ENCODE measurements at places on chromosomes 1 and 21.

DNA sequence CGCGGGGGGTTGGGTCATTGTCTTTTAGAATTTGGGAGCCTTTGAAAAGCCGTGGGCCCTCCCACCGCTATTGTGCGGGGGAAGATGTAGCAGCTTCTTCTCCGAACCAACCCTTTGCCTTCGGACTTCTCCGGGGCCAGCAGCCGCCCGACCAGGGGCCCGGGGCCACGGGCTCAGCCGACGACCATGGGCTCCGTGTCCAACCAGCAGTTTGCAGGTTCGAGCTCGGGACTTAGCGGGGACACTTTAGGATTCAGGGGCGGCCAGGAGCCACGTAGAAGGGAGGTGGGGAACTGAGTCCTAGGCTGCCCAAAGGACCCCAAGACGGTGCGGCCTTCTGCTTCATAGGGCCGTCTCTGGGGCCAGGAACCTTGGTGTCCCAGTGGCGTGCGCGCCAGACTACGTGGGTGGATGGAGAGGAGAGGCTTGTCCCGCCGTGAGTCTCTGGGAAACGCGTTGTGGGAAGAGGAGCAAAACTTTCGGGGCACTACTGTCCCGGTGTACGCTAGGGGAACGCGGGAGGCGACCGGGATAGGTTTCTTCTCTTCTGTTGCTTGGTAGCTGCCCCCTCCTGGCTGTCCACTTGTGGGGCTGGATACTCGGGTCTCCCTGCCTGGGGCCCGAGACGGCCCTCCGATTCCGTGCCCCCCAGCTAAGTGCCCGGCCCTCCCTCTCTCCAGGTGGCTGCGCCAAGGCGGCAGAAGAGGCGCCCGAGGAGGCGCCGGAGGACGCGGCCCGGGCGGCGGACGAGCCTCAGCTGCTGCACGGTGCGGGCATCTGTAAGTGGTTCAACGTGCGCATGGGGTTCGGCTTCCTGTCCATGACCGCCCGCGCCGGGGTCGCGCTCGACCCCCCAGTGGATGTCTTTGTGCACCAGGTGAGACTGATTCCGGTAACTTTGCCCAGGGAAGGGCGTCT lies at the start of gene LIN28A:
LIN28A (plus strand) TSS at position 112 of the 918 bp plus-strand sequence; CDS start at position 187, 75 bp downstream.
- no peak for DNase-seq

DNA sequence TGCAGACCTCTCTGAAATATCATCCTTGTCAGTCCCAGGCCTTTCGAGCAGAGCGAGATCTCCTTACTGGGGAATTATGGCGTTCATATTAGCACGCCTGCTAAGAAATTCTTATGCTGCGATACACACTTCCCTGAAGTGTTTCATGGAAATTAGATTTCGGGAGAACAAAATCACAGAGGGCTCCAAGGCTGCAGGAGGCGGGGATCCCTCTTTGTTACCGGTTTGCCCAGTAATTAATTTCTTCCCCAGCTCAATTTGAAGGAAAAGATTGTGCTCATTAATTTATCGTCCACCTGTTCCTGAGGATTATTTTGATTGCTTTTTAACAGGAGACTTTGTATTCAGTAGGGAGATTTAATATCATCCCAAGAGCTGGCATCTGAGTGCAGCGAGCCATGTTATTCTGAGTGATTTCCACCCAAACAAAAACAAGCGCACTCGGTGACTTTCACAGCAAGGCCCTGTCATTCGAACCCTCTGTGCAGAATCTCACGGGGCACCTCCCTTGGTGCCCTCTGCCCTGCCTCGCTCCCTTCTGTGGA lies 202.3 kb upstream of the GALNT2 start:
- DNase-seq: no peak

DNA sequence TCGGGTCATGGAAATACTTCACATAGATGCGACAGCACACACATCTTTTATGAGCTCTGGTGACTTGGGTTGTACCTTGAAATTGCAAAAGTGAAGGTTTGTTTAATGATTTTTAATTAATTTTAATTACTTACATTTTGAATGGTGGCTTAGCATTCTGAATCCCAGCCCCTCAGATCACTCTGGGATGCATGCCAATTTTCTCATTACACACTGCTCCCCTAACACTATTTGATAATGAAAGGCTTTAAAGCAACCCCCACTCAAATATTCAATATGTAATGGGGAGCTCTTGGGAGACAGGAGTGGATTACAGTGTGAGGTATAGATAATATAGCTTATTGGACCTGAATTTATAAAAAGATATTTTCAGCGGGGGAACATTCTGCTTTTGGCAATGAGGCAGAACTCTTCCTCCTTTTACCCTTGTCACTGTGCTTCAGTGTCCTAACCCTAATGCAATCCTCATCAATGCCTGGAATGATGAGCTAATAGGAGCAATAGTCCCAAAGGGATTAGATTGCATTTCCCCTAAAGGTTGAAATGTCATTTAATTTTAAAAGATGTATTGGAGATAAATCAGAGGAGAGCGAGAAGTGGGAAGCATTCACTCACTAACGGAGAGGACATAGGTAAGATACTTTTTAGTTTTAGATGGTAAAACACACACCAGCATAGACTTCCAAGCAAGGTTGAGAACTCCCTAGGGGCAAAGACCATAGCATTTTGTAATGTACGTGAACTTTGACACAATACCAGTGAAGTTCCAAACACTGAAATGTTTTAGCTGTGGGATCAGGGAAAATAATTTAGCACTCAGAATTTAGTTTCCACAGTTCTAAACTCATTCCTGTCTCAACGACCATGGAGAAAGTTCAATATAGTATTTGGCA lies 384.1 kb upstream of the PLXNA2 start:
- DNase-seq: no peak

DNA sequence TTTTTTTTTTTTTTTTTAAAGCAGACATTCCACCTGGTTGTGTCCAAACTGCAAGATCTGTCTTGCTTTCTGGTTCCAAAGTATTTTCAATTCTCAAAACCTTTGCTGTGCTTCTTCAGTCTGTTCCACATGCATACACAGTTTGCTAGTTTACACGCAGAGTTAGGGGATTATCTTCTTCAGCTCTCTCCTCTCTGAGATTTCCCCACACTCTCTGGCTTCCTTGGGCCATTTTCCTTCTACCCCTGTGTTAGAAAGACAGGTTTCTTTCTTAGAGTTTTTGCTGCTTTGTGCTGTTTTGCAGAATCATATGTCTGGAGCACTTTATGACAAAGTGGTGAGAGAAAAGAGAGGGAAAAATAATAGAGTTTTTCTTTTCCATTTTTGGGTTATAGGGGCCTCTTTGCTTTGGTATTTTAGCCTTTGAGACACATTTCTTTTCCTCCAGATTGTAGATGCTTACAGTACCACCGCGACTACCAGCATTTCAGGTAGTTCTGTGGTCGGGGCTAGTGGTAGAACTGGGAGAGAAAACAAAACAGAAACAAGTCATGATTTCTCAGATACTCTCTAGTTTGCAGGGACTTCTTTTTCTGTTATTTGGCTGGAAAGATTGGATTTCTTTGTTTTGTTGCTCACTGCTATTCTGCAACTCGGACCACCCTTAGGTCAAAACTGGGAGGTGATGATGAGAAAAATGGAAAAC lies 66.3 kb downstream of the RABGAP1L start:
- no peak for DNase-seq

GRCh38 chr1:161216945-161217712 lies 2.0 kb downstream of the FCER1G start:
- DNase-seq: no peak

- no peak for DNase-seq
Measured at GRCh38 chr21:43613755-43614638, 45.3 kb downstream of the HSF2BP start.

GRCh38 chr1:42168391-42168670 lies 3.8 kb upstream of the GUCA2A start:
- no peak for DNase-seq

DNA sequence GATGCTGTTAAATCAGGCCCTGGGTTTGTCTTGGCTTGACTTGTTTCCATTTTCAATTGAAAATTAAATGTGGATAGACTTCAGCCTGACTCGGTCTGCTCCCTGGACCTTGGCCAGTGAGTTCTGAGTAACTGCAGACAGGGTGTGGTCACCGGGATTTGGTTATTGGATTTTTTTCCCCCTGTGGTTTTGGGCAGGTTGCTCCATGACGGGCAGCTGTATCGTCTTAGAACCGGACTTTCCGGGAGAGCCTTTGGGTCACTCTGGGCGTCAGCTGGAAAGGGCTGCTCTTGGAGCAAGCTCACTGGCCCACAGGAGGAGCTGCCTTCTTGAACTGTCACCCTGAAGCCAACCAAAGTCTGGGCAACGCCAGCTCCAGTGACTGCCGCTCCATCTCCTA lies 75.0 kb downstream of the CLIC6 start:
- no peak for DNase-seq

GRCh38 chr1:240385551-240385950 lies 226.4 kb downstream of the GREM2 start:
- DNase-seq: no peak

- no peak for DNase-seq
Measured at GRCh38 chr1:15358565-15359133, 51.0 kb upstream of the EFHD2 start.

DNA sequence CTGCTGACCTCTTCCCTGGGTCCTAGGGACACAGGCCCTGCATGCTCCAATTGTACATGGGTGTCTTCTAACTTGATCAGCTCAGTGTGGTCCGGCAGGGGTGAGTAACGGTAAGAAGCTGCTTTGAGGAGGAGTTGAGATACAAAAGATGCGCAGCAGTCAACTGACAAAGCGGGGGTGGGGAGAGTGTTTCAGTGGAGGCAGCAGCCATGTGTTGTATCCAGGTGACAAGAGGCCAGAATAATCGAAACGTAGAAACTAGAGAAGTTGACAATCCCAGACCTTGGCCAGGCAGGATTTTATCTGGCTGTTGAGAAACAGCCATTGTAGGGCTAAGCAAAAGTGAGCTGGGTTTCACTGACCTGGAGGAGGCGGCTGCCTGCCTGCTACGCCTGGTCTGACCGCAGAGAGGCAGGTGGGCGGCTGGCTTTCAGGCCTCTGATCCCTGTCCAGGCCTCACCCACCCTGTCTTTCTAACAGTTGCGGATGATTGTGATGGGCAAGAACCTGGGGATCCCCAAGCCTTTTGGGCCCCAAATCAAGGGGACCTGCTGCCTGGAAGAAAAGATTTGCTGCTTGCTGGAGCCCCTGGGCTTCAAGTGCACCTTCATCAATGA lies 28.8 kb downstream of the PADI6 start:
- no peak for DNase-seq

DNA sequence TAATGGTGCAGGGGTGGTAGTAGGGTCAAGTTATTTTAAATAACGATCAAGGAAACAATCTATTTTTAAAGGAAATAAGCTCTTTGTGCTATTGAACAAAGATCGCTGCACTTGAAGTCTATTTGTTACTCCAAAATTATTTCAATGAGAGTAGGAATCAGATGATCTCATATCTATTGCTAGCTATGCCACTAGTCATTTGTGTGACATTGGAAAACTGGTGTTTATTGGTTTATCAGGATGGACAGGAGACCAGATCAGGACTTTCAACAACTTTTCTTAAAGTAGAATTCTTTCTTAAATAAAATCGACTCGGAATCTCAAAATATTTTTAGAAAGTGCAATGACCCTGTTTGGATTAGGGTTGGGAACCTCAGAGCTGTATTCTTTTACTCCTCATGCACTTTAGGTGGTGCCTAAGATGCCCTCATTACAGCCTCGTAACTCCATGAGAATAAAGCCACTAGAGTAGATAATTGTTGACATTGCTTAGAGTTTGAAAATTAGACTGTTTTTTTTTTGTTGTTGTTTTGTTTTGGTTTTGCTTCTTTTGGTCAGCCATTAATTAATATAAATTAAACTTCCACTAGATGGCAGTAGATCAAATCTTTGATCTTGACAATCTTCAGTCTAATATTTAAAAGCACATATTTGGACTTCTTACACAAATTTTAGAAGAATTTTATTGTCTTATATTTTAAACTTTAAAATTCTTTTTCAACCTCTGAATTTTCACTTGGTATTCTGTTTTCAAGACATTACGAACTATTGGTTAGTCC lies 352.4 kb downstream of the USP25 start:
- DNase-seq: no peak

GRCh38 chr1:179921472-179921871 lies 33.1 kb upstream of the CEP350 start:
- no peak for DNase-seq

- no peak for DNase-seq
Measured at GRCh38 chr1:161933592-161934588, 89.8 kb downstream of the OLFML2B start.

- no peak for DNase-seq
Measured at GRCh38 chr21:32976791-32977190, 48.9 kb upstream of the OLIG2 start.

DNA sequence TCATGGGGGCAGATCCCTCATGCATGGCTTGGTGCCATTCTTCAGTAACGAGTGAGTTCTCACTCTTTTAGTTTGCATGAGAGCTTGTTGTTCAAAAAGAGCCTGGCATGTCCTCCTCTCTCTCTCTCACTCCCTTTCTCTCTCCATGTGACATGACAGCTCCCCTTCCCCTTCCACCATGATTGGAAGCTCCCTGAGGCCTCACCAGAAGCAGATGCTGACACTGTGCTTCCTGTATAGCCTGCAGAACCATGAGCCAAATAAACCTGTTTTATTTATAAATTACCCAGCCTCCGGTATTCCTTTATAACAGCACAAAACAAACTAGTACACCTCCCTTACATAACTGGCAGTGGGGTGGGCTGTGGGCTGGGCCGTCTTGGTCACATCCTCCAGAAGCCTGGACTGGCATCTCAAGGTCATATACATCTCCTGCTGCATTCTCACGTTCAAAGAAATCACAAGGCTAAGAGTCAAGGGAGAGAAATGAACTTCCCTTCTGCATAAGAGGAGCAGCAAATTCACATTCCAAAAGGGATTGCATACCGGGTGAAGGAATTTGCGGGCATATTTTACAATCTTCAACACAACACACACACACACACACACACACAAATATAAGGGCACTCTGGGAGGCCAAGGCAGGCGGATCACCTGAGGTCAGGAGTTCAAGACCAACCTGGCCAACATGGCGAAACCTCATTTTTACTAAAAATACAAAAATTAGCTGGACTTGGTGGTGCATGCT lies 2.3 kb upstream of the CCSAP start:
- DNase-seq: no peak

- no peak for DNase-seq
Measured at GRCh38 chr1:85577419-85578320, 2.9 kb upstream of the CCN1 start.

GRCh38 chr1:74504125-74504932 lies 8.1 kb downstream of the LRRC53 start:
- DNase-seq: peak; percentile 49

- DNase-seq: no peak
Measured at GRCh38 chr1:244065063-244065793, 14.1 kb downstream of the ZBTB18 start.

DNA sequence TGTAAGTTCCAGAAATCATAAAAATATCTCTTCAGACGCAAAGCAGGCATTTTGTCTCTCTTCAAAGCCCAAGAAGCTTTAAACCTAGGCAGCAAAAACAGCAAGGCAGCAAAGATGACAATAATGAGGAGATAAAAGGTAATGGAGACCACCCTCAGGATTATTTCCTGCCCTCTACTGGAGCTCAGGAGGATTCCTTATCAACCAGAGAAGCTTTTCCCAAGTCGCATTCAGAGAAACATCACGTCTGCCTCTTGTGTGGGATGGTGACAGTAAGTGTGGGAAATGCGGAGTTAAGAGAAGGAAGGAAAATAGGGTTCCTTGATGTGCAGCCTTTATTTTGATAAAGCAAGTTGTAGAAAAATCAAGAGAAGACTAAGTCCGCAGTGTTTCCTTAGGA lies 365.8 kb downstream of the RGS7 start:
- DNase-seq: no peak

- DNase-seq: no peak
Measured at GRCh38 chr1:4962836-4963235, 308.4 kb downstream of the AJAP1 start.
